ENCODE measurements at places on chromosomes 5 and 9.

DNA sequence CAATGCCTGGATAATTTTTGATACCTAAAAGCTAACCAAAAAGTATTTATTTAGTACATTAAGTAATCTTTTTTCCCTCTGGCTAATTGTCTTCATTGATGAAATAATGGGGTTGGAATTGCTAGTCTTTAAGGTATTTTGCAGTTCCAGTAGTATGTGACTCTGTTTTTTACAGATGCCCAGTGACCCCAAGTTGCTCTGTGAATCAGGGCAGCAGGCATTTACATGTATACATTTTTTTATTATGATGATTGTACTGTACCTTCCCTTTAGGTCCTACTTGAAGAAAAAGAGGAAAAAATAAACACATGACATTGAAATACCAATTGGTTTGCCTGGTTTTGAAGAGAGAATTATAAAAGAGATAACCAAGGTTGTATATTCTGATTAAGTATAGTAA, 385.5 kb downstream of the ADGRV1 start:
- peak; percentile 18 for DNase-seq

- DNase-seq: no peak
Observed at GRCh38 chr9:6356441-6356840, 28.3 kb downstream of the TPD52L3 start.

DNA sequence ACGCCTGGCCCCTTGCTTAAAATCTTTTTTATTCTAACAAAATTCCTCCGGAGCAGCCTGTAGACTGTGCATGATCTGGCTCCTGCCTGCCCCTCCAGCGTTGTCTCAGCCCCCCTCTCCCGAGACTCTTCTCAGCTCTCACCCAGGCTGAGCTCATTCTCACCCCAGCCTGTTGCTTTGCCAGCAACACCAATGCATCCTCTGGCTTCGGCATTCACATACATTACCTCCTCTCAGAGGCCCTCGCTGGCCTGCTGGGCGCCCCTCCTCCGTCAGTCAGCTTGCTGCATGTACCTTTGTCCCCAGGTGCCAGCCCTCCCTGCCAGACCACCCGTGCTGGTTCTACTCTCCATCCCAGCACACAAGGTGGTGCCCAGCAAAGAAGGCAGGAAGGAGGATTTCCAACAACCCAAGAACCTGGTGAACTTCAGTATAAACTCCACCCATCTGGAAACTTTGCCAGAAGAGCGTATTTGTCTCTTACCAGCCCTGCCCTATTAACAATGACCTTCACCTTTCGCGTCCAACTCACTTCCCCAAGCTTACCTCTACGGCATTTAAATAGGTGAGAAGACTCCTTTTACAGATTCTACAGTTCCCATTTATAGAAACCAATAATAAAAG, 35.0 kb downstream of the MYO10 start:
- no peak for DNase-seq

DNA sequence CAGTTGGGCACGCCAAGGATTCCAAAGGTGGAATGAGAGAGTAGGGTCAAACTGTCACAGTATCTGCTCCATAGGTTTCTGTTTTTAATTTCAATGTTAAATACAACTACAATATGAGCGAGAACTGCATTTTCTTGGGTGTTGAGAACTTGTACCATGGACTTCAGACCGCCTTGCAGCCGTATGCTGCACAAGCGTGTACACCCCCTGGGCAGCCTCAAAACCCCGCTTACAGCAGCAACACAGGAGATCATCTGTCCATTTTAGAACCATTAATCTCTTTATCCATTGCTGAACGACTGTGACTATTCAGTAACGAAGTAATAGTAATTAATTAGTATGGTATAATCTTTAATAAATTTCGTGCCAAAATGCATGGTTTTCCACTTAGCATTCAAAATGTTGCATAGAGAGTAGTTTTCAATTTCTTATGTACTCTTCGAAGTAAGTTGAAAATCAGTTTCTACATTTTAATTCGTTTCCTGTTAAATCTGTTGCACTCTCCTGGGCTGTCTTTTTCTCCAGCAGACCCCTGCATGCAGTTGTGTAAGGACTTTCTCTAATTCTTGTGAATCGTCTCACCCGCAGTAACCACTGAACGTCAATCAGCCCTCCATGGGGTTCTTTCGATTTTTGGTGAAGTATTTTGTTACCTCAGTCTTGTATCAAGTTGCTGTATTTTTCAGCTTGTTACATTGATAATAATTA, 42.0 kb upstream of the GARNL3 start:
- DNase-seq: no peak

DNA sequence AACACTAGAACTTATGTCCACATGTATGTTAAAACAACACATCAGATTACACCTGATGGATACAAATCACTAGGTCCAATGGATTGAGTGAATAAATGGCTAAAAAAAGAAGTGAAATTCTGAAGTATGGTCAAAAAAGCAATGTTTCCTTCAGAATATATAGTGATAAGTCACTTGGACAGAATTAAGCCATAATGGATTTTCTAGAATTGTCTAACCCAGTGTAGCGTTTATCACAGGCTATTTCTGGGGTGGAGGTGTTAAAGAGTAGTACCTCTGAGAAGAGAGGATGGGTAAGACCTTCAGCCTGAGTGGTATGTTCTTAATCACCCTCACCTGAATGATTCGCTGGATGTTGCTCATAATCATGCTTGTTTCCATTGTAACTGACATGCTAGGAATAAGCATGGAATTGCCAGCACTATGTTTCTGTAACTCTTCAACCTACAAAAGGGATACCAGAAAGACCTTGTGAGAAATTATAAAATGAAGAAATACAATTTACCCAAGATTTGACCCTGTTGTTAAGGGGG, 33.2 kb downstream of the SLC31A2 start:
- DNase-seq: no peak

DNA sequence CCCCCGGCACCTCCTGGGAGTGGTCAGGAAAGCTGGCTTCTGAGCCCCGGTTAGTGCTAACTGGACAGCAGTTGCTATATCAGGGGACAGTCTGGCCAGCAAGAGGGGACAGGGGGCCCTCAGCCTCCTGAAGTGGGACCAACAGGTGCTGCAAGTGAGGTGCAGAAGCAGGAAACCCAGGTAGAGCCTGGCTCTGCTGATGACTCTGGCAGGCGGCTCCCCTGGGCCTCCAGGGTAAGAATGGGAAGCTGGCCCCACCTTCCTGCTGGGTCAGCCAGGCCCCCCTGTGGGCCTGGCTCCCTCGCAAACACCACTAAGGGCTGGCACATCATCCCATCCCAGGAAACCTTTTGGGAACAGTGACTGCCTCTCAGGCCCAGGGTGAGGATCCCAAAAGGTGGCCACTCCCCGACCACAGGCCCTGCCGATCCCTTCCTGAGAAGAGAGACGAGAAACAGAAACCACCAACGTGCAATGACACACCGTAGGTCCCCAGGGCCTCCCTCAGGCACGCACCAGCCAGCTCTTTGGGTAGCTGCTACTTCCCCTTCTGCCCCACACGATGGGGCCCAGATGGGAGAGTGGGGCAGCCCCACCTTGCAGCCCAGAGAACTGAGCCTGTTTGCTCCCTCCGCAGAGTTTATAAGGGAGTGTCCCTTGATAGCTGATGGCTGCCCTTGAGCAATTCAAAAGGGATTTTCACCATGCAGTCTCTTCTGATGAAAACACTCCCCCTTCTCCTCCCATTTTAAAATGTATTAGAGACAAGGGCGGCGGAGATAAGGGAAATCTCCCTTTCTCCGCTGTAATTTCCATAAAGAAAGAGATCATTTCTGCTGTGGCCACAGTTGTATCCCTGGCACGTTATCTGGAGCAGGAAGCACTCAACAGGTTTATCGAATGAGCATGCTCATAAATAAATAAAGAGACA, 76.8 kb downstream of the STK10 start:
- DNase-seq: peak; percentile 84

DNA sequence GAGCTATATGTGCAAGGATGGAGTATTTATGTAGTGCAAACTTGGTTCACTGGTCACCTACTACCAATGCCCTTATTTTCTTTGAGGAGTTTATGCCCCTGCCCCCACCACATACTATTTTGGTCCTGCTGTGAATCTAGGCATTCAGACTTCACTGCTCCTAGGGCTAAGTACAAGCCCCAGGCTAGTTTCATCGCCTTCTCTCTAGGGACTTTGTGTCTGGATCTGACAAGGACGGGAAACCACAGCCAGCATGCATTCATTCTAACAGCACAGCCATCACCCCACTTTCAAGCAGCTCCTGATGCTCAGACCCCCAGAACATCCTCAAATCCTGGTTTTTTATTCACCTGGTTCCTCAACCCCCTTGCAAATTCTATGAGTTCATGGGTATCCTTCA, 56.8 kb downstream of the DRD1 start:
- DNase-seq: no peak

DNA sequence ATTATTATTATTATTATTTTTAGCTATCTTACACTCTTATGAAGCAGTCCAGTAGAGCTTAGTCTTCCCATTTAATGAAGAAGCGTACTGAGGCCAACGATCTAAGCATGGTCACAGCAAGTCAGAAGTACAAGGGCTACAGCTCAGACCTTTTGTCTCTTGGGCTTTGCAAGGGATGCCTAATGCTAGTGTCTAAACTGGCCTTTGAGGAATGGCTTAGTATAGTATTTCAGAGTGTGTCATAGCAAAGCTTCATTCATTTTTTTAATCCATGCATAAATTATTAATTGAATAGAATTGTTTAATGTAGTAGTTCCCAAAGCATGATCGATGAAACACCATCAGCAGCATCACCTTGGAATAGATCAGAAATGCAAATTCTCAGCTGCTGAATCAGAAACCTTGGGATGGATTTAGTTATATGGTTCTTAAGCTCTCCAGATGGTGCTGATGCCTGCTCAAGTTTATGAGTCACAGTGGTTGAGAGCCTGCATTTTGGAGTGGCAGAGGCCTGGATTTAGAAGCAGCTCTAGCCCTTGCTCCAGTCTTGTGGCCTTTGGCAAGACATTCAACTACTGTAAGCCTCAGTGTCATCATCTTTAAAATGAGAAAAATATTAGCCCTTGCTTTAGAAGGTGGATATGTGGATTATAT, 6.1 kb downstream of the IL12B start:
- DNase-seq: peak; percentile 91

DNA sequence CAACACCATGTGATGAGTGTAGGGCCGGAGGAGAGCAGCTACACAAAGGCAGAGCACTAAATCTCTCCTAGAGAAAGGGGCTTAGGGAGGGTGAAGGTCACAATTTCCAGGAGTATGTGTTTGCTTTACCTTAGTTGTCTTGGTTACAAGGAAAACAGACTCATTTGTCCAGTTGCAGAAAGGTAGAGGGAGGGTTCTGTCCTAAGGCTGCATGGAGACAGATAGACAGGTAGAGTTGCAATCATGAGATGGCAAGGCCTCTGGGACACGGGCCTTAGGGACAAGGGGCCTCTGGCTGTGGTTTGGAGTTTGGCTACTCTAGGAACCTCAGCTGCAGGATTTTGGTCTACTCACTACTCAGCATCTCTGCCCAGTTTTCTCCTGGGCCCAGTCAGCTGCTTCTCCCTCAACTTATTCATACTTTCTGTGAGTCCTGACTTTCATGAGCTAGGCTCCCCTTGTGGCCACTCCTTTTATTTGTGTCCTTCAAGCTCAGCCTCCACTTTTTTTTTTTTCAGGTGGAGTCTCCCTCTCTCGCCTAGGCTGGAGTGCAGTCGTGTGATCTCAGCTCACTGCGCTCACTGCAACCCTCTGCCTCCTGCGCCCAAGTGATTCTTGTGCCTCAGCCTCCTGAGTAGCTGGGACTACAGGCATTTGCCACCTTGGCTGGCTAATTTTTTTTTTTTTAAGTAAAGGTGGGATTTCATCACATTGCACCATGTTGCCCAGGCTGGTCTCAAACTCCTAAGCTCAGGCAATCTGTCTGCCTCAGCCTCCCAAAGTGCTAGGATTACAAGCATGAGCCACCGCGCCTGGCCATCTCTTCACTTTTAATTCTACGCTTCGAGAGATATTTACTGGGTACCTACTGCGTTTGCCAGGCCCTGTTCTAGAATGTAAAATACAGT, 76.6 kb downstream of the PTPDC1 start:
- DNase-seq: no peak

GRCh38 chr5:90014420-90014819, 395.1 kb downstream of the CETN3 start:
- no peak for DNase-seq

- peak; percentile 42 for DNase-seq
Observed at GRCh38 chr9:133371261-133371711, 4.6 kb downstream of the SURF4 start.

GRCh38 chr5:88691230-88691582, 191.8 kb downstream of the MEF2C start:
- DNase-seq: no peak

DNA sequence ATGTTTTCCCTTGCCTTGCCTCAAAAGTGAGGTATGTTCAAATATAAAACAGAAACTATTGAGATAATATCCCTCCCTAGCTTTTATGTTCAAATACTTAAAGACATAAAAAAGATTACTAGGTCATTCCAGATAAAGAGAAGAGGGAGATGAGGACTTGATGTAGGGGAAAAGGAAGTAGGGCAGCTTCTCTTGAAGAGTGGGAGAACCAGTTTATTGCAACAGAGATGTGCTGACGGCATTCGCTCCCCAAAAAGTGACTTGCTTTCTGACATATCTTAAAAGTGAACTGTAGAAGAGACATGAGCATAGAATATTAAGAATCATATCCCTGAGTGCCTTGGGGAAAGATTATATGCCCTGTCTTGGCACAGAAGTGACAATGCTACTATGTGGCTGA, 330.2 kb upstream of the NREP start:
- DNase-seq: no peak

DNA sequence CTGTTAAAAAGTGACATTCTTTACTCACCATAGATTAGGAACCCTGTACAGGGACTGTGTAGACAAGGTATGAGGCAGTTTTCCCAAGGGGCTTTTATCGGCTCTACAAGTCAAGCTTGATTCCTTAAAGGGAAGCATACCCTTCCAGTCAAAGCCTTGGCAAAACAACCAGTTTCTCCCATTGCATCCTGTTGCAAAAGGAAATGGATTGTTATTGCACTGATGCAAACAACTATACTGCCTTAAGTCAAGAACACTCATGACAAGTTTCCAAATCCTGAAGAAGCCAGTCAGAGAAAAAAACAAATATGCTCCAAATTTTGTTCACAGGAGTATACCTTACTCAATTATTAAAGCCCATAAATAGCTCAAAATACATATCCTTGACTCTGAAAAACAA, 67.5 kb downstream of the RGMB start:
- no peak for DNase-seq

DNA sequence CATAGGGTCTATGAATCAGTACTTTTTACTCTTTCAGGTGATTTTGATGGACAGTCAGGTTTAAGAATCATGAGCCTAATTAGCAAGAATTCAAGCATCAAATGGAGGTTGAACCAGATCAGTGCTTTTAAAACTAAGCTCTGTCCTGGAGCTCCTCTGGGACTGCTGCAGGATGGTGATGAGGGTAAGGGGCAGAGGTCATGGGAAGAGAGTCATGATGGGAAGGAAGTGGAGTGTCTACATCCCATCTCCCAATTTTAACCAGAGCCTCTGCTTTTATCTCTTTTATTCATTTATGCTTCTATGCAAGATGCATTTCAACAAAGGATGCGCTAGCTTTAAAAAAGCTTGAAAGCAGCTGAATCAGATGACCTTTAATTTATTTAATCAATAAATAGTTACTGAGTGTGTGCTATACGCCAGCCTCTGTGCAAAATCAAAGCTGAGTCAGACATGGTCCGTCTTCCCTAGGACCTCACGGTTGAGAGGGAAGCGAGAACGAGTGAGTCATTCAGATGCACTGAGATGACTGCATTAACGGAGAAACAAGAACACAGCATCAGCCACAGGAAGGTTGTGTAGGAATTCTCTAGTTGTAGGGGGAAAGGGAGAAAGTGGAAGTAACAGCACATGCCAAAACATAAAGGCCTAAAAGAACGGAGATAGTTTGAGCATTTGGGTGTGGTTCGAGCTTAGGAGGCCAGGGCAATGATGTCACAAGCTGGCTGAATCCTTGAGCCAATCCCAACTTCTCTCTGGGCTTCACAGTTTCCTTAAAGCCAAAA, 441.6 kb upstream of the BRINP1 start:
- DNase-seq: peak; percentile 58
